ENCODE measurements at places on chromosomes 6 and 20.

DNA sequence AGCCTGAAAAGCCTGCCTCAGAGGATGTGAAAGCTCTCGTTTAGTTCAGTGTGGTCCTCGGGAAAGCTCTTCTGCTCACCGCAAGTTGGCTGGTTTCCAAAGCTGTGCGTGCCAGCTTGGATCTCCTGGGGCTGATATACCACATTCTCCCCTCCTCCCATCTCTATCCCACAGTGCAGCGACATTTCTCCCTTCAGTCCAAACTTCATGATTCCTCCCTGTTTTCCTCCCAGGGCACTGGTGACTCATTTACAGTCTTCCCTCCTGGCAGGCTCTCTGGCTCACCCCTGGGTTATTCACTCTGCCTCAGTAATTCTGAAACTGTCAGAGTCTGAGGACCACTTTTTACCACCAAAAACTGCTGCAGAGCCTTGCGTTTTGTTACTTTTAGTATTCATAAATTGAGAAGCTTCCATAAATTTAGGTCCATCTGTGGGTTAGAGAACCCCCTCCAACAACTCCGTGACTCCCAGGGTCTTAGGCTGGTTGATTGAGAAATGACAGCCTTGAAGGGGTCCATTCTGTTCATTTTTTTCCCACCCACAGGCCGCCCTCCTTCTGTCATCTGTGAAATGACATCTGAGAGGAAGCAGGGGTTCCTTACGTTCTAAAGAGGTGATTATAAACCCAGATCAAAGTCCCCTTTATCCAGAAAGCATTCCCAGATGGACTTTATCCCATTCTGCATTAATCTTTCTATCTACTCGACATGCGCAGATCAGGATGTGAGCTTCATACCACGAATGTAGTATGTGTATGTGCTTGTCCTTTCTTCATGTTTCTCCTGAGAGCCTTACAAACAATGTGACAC, 6.1 kb downstream of the TRIM10 start:
- no peak for DNase-seq

GRCh38 chr6:102417368-102417998, 1024.0 kb downstream of the GRIK2 start:
- DNase-seq, result no peak

DNA sequence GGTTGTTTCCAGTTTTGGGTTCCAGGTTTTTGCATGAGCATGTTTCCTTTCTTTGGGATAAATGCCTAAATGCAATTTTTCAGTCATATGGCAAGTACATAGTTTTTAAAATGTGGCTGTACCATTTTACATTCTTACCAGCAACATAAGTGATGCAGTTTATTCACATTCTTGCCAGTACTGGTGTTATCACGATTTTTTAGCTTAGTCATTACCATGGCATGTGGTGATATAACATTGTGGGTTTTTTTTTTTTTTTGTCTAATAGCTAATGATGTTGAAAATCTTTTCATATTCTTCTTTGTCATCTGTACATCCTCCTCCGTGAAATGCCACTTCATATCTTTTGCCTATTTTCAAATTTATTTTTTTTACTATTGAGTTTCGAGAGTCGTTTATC, 2.9 kb upstream of the TDRD6 start:
- DNase-seq, result no peak

GRCh38 chr6:142373268-142374090, 71.7 kb downstream of the ADGRG6 start:
- DNase-seq, result no peak

DNA sequence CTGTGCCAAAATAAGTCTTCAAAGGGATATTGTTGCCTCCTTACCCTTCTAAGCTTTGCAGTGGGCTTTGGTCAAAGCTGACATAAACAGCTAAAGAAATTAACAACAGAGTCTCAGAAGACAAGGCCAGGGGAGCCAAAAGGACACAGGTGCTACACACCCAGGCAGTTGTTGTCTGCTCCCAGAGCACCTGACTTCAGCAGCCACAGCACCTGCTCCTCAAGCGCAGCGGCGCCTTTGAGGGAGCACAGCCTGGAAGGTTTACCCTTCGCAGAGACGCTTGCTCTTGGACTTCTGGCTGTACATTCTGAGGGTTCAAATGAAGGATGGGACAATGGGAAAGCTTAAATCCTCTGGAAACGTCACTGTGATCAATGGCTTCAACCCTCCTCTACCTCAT, 16.6 kb downstream of the B4GALT5 start:
- no peak for DNase-seq

DNA sequence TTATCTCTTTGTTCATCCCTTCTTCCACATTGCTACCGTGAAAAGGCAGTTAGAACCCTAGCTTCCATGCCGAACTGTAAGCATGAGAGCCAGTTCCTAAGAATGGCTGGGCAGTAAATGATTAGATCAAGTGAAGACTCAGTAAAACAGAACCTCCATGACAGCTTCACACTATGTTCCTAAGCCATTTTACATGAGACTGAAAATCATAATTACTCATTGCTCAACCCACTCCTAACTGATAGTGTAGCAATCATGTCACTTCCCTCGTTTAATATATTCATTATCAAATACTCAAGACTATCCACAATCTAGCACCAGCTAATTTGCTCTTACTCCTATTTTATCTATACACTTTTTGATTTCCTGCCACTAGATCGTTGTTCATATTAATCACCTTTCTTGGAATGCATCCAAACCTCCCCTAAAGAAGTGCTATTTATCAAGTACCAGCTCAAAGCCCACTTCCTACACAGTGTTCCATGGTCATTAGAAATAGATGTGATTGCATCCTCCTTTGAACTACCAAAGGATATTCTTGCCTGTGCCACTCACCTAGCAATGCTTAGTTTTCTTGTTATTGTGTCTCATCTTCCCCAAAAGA, 6.0 kb downstream of the TMEM30A start:
- no peak for DNase-seq

DNA sequence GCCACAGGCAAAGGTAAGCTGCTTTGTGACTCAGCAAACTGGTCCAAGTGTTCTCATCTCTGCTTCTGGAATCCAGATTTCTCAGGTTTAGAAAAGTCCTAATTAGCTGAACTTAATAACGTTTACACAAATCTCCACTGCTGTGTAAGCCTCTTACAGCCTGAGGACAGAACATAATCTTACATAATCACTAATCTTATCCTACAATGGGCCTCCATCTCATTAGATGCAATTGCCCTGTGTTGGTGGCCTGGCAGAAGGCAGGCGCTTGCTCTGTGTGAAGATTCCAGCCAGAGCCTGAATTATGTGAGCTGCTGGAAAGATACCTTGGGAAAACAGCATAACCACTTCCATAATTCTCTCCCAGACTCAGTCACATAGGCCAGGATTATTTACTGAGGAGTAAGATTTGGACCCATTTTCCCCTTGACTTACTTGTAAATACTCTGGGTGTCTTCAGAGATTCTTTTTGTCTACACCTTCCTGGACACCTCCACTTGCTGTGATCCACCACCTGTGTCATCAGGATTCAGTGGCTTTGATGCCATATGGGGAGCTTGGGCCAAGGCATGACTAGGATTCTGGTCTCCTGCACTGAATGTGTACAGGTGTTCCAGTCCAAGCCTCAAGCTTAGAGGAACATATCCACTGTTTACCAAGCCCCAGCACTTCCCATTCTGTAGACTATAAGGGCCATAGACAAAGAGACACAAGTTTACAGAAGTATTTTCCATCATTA, 104.4 kb downstream of the C6orf118 start:
- DNase-seq, result no peak

DNA sequence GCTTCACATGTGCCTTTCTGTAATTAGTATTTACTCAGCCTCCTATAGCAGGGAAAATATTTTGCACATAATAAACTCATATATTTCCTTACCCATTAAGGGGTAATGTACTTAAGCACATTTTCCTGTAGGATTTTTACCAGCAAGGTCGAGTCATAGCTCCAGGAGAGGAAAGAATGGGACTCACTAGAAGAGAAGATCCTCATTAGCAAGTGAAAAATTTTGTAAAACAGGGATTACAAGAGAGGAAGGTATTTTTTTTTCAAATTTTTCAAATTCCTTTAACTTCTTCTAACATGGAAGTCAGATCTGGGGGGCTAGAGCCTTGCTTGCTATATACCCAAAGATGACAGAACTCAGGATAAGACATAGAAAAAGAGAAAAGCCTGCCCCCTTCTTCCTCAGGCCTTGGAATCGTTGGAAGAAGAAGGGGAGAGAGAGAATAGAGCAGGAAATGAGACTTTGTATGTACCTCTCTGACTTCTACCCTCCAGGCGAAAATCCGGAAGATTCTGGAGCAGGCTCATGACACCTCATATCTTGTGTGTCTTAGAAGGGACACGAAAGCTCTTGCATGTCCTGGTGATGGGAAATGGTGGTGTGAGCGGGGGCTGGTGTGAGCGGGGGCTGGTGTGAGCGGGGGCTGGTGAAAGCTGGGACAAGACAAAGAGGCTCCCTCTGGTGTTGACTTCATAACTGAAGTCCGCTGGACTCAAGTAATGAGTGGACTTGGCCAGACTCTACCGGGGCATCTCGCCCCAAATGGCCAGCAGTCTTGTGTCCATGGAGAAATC, 256.9 kb upstream of the PLCB4 start:
- DNase-seq, result no peak

GRCh38 chr6:39217177-39217864, 12.0 kb downstream of the KCNK5 start:
- DNase-seq, result no peak

DNA sequence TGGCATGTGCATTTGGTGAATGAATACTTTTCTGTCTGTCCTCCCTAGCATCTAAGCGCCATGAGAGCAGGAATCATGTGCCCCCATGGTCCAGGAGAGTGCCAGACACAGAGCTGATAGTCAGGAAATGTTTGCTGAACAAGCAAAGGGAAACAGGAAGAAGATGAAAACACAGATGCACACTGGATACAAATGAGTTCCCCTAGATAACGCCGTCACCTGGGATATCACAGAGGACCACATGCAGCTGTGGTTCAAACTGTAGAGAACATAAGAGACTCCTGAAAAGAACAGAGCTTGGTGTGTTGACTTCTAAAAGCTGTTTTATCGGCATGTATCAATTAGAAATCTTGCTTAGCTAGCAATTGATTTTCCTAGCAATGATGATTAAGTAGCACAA, 293.7 kb downstream of the BTBD3 start:
- no peak for DNase-seq

- DNase-seq, result no peak
Observed at GRCh38 chr6:134397676-134398075, 79.8 kb upstream of the SGK1 start.

DNA sequence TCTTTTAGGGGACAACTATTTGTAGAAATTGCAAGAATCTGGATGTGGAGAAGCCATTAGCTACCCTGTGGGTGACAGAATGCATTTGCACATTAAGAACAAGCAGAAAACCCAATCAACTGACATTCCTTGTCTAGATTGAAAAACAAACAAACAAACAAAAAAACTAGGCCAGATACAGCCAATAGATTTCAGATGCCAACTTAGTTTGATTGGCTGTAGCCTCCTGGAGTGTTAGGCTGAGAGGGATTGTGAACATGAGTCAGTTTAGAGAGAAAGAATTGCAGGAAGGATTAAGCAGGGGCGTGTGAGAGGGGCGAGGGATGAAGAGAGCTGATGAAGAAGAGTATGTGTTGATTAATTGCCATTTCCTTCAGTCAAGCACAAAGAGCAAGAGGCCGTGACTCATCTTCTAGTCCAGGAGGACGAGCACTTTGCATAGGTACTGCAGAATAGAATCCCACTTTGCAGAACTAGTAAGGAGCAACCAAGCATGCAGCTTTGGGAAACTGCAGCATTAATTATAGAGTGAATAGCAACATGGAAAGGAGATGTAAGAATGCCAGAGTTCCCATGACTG, 188.0 kb upstream of the RAB32 start:
- DNase-seq, result no peak

DNA sequence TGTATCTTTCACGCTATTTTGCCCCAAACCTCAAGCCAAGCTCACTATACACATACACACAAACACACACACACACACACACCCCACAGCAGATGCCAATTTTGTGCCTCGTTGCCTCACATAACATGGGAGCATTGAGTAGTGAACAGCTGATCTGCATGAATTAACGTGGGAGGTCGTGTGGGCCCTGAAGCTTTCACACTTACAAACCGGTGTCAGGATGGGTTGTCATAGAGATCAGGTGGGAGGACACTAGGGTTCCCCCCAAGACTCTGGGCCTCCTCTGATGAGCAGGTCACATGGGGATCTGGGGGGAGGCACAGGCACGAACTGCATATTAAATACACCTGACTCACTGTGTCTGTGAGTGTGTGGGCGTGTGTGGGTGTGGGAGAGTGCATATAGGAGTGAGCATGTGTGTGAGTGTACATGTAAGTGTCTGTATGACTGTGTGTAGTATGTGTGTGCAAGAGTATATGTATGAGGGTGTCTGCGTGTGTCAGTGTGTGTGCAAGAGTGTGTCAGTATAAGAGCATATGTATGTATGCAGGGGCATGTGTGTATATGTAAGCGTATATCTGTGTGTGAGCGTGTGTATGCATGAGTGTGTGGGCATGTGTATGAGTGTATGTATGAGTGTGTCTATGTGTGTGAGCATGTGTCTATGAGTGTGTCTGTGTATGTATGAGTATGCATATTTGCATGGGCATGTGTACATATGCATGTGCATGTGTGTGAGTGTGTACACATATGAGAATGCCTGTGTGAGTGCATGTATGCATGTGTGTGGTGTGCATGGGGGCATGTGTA, 370.4 kb downstream of the PREX1 start:
- DNase-seq, result no peak

DNA sequence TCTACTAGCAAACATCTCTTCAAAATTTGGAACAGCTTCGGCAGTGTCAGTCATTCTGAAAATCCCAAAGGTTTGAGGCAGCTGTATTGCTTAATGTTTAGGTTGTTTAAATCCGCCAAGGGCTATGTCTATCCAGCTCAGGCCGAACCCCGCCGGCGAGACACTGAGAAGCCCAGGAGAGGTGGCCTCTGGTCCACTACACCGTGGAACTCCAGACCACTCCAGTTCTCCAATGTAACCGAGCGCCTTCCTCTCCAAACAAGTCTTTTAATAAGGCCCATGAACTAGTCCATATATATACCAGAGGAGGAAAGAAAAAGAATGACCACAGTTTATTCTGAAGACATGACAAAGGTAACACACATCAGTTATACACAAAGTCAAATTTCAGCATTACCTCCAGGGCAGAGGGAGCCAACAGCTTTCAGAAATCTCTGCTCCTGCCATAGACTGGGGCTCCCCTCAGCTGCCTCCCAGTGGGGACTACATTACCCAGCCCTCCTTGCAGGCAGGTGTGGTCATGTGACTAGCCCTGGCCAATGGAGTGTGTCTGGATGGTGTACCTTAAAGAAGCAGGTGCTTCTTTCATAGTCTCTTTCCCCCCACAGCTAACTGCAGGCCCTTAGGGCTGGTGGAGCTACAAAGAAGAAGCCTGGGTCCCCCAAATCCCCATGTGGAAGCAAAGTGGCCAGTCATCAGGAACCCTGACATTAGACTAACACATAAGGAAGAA, at the start of gene RAMACL:
Gene RAMACL (minus strand): TSS at position 255 of the 733 bp plus-strand sequence. CDS start 201 bp downstream, at position 54.
- DNase-seq, result no peak

All from neural crest cell (in vitro differentiated cells).